Natural killer cell (primary cell): ENCODE measurements at places on chromosomes 13 and 19. TPM values are rescaled to one million over a fixed set of nuclear protein-coding genes. Genes with fewer than 3 reads are reported as not detected.

The MRPL54 gene
- total RNA-seq: 60.5 TPM

The PGLYRP1 gene
- 0.55 TPM for total RNA-seq

The APOC1 gene
- total RNA-seq: not detected

The CEACAM3 gene
- 1.3 TPM for total RNA-seq

DNA sequence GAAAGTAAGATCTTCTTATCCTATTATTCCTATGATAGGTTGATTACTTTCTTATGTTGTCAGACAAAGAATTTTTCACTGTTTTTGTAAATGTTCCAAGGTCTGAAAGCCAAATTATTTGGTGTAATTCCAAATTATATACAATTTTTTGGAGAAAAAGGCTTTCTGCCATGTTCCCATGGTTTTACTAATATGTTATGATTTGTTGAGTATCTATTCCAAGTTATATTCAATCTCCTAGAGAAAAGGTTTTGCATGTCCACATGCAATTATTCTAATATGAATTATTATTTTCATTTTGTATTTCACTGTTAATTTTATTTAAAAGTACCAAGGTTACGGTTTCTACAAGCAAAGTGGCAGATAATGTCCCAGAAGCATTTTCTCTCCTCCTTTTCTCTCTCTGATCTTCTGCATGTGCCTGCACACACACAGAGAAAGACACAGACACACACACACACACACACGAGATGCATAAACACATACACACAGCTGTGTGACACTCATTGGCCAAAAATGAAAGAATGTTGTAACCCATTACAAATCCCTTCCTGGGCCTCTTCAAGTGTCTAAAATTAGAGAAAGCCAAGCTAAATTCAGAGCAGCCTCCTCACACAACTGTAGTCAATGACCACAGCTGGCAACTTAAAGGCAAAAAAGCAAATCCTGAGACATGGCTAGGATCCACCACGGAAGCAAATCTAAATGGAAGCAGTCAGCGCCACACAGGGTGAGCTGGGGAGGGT lies 621.0 kb downstream of the EFNB2 start:
- DNase-seq: no peak

DNA sequence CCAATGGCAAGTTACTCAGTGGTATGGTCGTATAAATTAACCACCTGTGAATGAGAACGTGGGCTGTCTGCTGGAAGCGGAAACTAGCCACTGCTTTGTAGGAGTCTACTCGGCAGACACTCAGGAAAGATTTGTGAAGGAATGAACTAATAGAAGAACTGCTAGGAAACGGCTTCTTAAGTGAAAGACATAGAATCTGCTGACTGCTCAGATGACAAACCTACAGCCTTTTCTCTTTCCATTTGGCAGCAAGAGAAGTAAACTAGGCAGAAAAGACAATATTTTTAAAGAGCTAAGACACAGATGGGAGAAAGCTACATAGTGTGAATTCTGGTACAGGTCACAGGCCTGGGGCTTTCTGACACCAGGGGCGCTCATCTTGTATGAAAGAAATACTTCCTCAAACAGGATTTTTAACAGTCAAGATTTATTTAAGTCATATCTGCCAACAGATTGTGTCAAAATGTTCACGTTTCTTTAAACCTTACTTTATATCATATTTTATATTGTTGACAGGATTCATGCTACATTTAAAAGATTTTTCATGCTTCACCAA lies 78.4 kb downstream of the MIPEP start:
- DNase-seq: no peak

GRCh38 chr13:46486270-46486669 lies 66.7 kb upstream of the LRCH1 start:
- no peak for DNase-seq

- peak; percentile 23 for DNase-seq
Observed at GRCh38 chr19:1107661-1108261, 4.0 kb downstream of the GPX4 start.

DNA sequence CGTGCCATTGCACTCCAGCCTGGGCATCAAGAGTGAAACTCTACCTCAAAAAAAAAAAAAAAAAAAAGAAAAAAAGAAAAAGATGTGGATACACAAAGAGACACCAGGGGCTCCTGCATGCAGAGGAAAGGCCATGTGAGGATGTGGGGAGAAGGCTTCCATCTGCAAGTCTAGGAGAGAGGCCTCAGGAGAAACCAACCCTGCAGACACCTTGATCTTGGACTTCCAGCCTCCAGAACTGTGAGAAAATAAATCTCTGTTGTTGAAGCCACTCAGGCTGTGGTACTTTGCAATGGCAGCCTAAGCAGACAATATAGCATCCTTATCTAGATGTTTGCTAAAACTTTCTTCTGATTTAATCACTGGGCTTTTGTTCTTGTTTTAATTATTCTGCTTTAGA lies 50.3 kb downstream of the POLR1D start:
- no peak for DNase-seq

GRCh38 chr13:99228737-99229691 lies 28.4 kb downstream of the UBAC2 start:
- peak; percentile 65 for DNase-seq

DNA sequence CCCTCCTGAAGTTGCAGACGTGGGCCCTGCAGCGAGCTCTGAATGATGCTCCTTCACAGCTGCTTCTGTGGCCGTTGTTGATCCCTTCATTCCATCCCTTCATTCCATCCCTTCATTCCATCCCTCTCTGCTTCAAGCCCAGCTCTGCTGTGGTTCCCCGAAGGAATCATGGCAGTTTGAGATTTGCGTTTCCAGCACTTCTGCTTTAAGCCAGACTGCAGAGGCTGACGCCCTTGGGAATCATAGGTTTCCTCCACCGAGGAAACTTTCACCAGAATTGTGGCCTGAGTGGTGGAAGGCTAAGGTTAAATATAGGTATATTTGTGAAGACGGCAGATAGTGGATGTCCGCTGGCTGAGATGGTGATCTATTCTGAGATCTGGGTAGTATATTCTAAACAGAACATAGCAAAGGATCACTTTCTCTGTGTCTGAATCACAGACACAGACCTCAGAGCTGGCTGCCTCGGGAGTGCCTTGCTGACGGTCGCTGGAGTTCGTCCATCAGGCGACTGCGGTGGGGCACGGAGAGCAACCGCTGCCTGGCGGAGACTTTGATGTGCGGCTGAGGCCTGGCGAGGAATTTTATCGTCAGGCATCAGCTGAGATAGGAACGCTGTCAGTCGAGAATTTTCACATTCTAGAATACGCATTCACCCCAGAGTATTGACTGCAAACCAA lies 42.8 kb upstream of the DCUN1D2 start:
- no peak for DNase-seq
